Activated gamma-delta T cell (primary cell): ENCODE measurements at places on chromosomes 16 and 17.

GRCh38 chr17:67212231-67212630, 32.8 kb downstream of the HELZ start:
- no peak for DNase-seq

DNA sequence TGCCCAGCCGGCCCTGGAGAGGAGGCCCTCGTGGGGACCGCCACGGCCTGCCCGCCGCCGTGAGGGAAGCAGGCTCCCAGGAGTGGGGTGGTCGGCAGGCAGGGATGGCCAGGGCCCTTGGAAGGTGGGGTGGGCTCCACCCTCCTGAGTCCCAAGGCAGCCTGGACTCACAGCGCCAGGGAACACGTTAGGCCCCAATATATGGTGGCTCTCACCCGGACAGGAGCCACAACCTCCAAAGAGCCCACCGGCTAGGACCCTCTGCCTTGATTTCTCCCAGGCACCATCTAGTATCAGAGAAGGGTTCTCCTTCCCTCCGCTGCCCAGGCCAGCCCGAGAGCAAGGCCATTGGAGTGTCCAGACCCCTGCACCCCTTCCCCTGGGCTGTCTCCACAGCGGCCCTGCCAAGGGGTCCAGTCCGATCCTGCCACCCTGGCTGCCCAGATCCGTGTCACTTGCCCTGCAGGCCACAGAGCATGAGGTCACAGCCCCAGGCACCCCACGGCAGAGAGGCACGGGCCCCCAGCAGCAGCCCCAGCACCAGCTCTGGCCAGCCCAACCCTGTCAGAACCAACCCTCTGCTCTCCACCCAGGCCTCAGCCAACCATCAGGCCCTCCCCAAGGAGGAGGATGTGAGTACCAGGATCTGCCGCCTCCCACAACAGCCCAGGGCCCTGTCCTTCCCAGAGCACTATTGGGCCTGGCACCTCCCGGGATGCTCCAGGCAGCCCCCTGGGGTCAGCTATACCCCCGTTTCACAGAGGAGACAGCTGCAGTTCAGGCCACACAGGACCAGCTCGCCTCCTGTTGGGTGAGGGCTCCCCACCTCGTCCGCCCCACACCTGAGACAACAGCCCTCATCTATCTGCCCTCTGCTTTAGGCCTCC, 1.1 kb upstream of the AXIN1 start:
- no peak for DNase-seq

DNA sequence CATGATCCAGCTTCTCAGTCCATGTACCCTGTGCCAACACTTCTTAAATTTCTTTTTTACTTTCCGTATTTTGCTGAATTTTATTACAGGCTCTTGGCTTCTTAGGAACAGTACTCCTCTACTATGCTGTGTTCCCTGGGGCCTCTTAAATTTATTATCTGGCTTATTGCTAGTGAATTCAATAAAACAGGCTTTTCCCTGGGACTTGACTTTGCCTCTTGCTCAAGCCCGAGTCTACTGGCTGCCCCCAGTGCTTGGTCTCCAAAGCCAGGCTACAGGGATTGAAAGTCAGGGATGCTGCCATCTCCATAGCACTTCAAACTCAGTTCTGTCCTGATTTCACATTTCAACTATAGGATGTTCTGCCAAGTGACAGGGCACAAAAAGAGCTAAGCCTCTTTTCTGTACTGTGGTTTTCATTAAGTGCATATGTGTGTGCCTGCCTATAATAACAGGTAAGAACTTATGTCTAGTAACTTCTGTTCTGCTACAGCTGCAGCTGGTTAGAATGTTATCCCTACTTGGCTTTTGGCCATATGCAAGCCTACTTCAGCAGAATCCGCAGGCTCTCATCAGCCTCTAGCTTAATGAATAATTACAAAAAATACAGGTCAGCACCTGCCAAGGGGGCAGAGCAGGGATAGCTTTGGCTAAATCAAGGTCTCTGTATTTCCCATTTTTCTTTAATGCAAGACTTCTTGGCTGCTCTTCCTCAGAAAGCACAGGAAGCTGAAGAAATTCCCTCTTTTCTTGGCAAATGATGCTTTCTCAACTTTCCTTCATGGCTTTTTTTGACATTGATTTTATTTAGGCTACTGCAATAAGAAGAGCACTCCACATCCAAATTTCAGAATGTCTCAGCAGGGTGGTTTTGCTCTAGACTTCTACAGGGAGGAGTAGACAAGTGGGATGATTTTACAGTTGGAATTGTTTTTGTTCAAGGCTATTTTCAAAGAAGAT, 8.2 kb downstream of the FAM20A start:
- no peak for DNase-seq

GRCh38 chr17:29578626-29579485, 10.4 kb downstream of the TP53I13 start:
- no peak for DNase-seq
